ENCODE measurements at places on chromosomes 1 and 21.
A peak's percentile ranks its signal among the peaks of the same experiment; 100 is the strongest.

GRCh38 chr1:239169276-239169675 is 217.1 kb upstream of the CHRM3 start:
- no peak for DNase-seq

DNA sequence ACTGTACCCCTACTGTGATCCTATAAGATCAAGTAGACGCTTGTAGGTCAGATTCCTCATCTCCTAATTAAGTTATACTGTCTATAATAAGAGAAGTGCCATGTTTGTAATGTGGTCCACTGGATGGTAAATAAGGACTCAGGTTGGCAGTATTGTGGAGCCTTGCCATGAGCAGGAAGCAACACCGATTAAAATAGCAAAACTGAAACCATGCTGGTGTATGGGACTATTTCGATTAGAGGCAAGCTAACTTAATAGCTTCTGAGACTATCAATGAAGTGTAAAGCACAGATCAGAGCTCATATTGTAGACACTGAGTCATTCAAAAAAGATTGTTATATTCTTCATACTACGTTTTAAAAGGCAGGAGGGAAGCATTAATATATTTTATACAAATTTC is 348.8 kb downstream of the HHAT start:
- DNase-seq, result no peak

DNA sequence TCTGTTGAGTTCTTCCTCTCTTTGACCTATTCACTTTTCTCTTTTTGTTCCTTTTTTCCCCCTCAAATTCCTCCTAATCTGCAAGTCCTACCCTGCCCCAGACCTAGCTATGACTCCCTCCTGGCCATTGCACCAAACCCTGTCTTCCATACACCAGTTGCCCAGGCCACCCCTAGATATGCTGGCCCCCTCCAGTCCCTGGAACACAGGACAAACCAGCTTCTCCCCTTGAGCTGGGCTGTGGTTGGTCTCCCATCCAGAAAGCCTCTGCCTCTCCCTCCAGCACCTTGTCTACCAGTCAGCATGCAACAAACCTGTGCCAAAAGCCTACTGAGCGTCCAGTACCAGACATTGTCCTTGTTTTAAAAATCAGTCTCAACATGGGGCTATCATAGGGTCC is 59.4 kb downstream of the ELK4 start:
- no peak for DNase-seq

- DNase-seq, result no peak
Measured at GRCh38 chr1:205144751-205145150, 23.0 kb upstream of the RBBP5 start.

GRCh38 chr1:79543394-79543793 is 536.9 kb upstream of the ADGRL4 start:
- DNase-seq, result no peak

- no peak for DNase-seq
Measured at GRCh38 chr1:247241691-247242090, 14.2 kb upstream of the VN1R5 start.

DNA sequence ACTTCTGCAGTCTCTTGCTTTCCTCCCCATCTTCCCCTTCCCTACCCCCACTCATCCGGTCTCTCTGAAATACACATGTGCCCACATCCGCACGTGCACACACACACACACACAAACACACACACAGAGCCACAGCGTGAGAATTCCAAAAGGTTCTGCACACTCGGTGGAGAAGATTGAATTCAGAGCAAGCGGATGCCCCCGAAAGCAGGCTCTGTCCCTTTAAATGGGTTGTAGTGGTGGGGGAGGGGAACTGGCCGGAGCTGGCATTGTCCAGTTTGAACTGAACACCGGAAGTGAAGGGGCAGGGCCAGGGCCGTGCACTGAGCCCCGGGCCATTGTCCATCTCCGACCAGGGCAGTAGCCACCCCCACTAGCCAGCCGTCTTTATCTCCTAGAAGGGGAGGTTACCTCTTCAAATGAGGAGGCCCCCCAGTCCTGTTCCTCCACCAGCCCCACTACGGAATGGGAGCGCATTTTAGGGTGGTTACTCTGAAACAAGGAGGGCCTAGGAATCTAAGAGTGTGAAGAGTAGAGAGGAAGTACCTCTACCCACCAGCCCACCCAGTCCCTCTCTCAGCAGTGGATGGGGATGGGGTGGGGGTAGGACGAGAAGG is 1.3 kb upstream of the LIN28A start:
- DNase-seq, result peak; percentile 14

DNA sequence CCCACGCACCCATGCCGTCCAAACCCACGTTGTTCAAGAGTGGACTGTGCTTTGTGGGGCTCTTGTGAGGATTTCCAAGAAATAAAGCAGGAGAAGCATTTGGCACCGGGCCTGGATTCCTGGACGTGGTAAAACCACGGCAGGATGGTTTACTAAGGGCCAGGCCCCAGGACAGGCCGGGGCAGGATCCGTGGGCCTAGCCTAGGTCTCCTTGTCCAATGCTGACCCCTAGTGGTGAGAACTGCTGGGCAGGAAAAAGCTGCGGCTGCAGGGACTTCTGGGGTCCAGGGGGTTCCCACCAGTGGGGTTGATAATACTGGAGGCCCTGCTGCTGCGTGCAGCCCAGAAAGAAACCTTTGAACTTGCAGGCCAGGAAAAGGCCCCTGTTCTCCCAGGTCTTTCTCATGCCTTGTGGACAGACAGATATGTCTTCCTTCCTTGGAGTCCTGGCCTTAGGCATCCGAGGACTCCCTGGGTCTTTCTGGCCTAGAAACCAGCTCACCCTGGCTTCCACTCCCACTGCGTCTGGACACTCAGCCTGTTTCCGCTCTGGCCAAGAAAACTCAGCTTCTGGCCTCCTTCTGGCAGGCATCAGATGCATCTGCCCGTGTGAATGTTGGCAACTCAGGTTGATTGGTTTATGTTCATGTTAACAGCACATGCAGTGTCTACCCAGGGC is 106.9 kb upstream of the TMEM51 start:
- DNase-seq, result peak; percentile 49

- no peak for DNase-seq
Measured at GRCh38 chr1:181326348-181326747, 157.0 kb upstream of the CACNA1E start.

GRCh38 chr1:15028102-15028501 is 125.4 kb upstream of the TMEM51 start:
- no peak for DNase-seq

DNA sequence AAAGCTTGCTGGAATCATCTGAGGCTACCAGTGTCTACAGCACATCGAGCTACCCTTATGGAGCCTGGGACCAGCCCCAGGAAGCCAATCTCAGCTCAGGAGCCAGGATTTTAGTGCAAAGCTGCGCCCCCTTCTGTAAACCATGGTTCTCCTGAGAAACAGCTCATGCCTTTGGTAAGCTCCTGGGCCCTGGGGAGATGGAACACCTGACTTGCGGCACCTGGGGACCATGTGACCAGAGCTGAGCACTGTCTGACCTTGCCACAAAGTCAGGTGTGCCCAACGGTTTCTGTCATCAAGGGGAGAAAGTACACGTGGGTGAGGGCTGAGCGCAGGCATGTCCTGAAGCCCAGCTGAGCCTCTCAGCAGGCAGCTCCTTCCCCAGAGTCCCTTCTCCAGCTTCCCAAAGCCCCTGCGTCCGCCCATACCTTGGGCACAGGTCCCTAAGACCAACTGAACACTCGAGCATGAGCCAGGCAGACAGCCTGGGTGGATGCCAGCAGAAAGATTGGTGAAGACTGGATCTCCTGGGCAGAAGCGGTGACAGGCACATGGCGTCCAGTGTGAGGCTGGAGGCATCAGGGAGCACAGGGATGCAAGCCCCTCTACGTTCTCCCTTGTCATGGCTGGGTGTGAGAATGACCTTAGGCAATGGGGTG is 57.9 kb upstream of the TENT5B start:
- DNase-seq, result no peak

- no peak for DNase-seq
Measured at GRCh38 chr1:99749504-99750347, 16.7 kb downstream of the FRRS1 start.

DNA sequence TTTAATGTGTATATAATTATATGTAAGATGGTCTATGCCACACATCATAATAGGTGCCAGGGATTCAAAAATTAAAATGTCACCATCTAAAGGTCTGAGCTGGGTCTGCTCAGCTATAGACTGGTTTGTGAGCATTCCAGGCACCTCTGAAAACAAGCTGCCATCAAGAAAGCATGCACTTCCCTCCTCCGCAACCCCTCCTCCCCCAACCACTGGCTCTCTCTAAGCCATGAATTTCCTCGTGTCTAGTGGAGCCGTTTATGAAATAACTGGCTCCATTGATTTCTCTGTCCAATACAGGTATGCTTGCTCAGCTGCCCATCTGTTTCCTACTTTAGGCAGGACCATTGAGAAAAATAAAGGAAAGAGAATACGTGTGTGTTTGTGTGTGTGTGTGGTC is 522.6 kb upstream of the PLXNA2 start:
- DNase-seq, result no peak

- no peak for DNase-seq
Measured at GRCh38 chr1:83818916-83819315, 180.0 kb downstream of the TTLL7 start.

DNA sequence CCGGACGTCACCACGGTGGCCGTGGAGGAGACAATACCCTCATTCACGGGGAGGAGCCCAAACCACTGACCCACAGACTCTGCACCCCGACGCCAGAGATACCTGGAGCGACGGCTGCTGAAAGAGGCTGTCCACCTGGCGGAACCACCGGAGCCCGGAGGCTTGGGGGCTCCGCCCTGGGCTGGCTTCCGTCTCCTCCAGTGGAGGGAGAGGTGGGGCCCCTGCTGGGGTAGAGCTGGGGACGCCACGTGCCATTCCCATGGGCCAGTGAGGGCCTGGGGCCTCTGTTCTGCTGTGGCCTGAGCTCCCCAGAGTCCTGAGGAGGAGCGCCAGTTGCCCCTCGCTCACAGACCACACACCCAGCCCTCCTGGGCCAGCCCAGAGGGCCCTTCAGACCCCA is 7.0 kb downstream of the TNFRSF14 start:
- DNase-seq, result no peak

DNA sequence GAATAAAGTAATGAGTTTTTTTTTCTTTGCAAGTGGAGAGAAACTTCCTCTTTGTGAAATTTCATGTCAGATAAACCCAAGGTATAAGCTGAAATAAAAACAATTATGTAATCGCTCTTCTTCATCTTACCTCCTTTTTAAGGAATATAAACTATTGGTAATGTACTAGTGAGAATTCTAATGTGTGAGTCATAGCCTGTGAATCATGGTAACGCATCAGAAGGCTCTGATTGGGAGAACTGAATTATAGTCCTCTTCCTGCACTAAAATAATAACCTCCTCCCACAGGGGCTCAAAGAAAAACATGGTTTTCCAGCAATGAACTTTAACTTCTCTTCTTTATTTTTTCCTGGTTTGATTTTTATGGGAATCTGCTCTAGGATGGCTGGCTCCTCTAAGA is 57.1 kb upstream of the COX20 start:
- DNase-seq, result no peak

- DNase-seq, result no peak
Measured at GRCh38 chr1:64569411-64569810, 99.5 kb downstream of the CACHD1 start.

- DNase-seq, result no peak
Measured at GRCh38 chr1:21921100-21921875, 15.8 kb downstream of the HSPG2 start.

DNA sequence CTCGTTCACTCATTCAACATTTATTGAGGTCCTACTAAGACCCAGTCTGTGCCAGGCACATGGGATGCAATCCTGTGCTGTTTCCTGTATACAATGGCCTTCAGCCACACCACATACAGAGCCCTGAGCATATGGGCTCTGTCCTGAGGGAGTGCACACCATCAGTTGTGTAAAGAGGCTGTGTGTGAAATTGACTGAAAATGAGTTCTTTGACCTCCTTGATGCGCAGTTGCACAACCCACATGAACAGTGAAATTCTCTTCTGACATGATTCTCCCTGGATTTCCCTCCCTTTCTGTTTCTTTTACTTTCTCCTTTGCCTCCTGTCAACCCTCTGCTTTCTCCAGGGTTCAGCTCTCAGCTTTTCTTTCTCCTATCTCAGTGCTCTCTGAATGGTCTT is 6.3 kb upstream of the SYT6 start:
- no peak for DNase-seq

DNA sequence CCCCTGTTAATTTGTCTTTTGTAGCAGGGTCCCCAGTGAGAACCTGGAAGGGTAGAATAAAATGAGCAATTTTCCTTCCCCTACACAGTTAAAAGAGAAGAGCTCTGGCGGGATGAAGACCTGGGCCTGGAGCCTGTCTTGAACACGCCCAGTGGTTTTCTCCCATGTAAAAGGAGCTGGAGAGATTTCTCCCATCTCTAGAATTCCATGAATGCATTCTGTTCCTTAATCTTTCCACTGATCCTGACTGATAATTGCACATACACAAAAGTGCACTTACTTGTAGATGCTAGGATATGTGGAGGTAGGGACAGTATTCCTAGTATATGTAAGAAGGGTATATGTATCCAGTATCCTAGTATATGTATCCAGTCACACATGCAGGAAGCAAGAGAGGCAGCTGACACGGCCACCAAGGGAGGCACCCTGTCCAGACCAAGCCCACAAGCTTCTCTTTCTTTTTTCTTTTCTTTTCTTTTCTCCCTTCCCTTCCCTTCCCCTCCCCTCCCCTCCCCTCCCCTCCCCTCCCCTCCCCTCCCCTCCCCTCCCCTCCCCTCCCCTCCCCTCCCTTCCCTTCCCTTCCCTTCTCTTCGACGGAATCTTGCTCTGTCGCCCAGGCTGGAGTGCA is 11.9 kb upstream of the PKNOX1 start:
- no peak for DNase-seq

DNA sequence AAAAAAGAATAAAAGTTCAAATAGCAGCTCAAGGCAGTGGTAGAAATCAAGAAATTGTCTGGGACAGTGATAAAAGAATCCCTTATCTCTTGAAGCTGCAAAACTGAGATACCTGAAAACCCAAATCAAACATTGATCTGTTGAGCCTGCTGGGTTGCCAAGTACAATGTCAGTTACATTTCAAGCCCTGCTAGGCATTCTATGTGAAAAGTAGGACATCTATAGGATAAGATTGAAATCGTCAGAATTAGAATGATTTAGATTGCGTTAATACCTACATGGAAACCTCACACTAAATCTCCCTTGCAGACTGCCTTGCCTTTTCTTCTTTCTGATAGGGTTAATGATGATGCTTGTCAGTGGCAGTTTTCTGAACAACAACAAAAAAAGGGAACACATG is 1684.4 kb upstream of the B3GALT2 start:
- DNase-seq, result no peak

GRCh38 chr1:193607787-193608186 is 421.4 kb upstream of the B3GALT2 start:
- DNase-seq, result no peak

DNA sequence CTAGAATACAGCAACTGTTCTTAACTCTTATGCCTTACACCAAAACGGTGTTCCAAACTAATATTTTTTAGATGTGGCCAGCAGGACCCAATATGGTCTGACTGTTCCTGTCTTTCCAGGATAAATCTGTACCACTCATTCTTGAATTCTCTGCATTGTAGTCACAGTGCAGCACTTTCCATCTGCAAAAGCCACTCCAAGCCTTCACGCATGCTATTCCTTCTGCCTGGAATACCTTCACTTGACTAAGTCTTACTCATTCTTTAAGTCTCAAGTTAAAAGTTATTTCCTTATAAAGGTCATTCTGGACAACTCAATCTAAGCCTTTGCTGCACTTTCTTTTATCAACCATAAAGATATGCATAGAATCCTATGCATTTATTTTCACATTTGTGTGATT is 1194.5 kb downstream of the PLA2G4A start:
- no peak for DNase-seq

- no peak for DNase-seq
Measured at GRCh38 chr1:22930240-22930912, 42.3 kb downstream of the LACTBL1 start.

GRCh38 chr1:90127288-90127953 is 132.5 kb downstream of the ZNF326 start:
- DNase-seq, result no peak

GRCh38 chr1:213977486-213977842 is 10.3 kb upstream of the PROX1 start:
- no peak for DNase-seq

Data from CD4-positive, alpha-beta T cell treated with Interleukin-6 for 4 hours (primary cell).